ENCODE measurements at places on chromosomes 7 and 10.
A peak's percentile ranks its signal among the peaks of the same experiment; 100 is the strongest.

DNA sequence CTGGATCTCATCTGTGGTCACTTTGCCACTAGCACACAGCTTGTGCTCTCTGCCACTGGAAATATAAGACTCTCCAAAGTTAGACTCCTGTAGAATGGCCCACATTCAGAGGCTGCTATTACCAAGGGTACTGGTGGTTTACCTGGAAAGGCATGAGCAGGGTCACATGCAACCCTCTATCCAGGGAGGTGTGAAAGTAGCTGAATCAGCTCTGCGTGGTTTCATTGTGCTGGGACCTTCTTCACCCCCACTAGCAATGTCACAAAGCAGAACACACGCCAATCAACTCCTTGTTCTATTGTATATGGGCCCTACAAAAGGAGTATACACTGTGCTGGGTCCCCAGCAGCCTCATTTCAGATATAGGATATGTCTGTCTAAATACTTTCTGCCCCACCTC lies 353.6 kb upstream of the AUTS2 start:
- no peak for DNase-seq

GRCh38 chr10:115129752-115130151 lies 36.6 kb downstream of the ATRNL1 start:
- peak; percentile 27 for DNase-seq

DNA sequence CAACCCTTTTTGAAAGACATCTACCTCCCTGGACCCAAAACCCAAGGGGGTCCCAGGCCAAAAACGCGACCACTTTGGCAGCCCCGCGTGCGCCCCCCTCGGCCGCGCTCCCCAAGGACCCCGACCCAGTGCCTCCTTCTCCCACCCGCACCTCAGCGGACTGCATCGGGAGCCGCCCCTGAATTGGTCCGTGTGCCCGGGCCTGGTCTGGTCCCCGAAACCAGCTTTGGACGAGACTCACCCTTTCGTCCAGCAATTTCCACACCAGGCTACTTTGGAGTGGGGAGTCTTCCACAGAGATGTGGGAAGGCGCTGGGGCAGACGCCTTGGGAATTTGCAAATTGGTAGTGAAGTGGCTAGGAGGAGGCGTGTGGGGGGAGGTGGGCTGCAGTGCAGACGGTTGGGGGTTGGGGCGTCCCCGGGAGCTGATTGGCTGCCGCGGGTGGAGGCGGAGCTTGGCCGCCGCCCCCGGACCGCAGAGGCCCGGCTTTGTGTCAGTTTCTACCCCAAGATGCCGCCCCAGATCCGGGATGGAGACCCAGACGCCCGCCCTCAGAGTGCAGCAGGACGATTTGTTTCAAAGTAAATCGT lies 16.9 kb downstream of the TCAF1 start:
- DNase-seq: no peak

- no peak for DNase-seq
These were observed 11.4 kb upstream of the ARHGAP12 start for GRCh38 chr10:31939797-31940708.

DNA sequence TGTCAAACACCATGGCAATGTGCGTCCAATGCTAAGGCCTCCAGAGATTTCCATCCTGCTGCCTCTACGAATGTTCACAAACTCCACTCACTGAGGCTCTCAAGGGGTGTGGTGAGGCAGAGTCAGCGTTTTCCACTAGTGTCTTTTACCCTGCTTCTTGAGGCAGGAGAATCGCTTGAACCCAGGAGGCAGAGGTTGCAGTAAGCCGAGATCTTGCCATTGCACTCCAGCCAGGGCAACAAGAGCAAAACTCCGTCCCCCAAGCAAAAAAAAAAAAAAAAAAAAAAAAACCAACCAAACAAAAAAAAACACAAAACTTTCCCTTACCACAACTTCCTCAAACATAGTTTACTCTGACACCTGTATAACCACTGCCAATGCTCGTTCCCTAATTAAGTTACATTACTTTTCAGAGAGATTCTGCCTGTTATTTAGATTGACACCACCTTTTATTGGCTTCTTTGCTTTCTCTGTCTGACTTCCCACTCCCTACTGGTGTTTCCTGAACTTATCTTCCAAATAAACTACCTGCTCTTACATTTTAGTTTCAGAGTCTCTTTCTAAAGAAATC lies 102.1 kb upstream of the ZNF746 start:
- no peak for DNase-seq

DNA sequence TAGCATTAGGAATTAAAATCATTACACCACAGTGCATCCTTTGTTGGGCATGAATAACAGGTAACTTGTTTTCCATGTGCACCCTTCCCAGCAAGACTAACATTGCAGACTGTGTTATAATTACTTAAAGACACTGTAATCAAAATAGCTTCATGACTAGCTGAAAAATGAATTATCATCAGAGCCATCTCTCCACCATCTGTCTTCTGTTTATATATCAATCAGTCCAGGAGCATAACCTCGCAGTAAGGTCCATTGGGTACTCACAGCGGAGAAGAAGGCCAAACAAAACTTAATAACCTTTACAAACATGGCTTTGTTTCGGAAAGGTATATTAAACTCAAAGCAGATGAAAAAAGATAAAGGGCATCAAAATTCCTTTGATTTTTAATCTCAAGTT lies 90.6 kb downstream of the ODAD2 start:
- DNase-seq: no peak

GRCh38 chr7:3158341-3158760 lies 114.7 kb upstream of the CARD11 start:
- DNase-seq: no peak

DNA sequence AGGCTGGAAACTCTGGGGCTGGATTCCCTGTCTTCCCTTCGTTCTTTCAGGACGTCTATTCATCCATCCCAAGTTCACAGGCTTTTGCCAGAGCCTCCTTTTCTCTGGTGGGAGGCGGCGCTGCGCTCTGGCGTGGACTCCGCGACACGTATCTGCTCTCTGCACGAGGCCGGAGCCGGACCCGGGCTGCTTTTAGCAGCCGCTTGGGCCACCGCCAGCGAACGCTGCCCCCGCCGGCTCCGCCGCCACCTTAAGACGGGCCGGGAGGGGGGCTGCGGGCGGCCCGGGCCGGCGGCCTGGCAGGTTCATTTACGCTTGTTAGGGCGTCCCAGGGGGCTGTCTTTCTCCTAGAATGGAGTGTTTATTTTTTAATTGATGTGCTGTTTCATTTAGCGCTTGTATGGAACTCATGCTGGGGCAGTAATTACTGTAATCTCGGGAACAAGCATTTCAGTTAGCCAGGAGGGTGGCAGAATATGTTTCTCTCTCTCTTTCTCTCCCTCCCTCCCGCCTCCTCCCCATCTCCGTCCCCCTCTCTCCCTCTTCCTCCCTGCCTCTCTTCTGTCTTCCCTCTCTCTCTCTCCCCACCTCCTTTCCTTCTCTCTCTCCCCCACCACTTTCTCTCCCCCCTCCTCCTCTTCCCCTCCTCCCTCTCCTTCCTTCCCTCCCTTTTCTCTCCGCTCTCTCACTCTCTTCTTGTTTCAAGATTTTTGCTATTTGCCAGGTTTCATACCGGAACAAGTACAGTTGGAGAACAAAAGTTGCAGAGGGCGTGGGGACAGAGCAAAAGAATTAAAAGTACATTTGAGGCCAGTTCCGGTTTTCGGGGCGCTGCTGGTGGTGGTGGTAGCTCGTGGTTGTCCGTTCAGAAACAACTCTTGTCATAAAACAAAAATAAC lies 1.3 kb upstream of the FZD8 start:
- peak; percentile 25 for DNase-seq

DNA sequence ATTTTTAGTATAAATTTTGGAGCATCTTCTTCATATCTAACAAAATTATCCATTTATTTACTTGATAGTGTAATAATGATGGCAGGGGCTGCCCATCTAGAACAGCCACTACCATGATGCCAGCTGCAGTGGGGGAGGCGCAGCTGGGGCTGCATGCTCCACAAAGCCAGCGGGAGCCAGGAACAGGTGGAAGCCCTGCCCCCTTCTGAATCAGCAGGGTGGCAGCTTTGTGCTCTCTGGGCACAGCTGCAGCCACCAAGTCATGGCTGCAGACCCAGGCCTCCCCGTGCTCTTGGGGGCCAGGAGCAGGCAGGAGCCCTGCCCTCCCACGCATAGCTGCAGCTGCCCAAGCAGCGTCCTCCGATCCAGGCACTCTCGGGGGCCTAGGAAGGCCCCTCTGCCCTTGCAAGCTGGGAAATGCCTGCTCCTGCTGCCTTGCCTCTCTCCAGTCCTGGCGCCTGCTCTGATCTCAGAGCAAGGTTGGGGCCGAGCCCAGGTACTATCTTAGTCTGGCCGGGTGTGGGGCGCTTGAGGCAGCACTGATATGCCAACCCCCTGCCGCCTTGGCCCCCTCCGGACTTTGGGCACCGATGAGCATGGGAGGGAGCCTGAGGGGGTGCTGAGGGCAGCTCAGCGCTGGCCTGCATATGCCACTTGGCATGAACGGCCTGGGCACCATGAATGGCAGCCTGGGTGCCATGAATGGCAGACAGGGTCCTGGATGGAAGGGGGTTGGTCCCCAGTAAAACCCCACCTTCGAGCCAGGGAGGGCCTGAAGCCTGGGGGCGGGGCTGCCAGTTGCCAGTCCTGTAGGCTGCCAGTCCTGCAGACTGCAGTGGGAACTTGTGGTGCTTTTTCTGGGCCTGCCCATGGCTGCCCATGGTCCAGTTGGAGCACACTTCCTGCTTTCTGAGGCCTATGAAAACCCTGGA lies 1110.8 kb upstream of the POT1 start:
- DNase-seq: no peak

- no peak for DNase-seq
These were observed 118.2 kb downstream of the ADAM12 start for GRCh38 chr10:126270111-126270510.

DNA sequence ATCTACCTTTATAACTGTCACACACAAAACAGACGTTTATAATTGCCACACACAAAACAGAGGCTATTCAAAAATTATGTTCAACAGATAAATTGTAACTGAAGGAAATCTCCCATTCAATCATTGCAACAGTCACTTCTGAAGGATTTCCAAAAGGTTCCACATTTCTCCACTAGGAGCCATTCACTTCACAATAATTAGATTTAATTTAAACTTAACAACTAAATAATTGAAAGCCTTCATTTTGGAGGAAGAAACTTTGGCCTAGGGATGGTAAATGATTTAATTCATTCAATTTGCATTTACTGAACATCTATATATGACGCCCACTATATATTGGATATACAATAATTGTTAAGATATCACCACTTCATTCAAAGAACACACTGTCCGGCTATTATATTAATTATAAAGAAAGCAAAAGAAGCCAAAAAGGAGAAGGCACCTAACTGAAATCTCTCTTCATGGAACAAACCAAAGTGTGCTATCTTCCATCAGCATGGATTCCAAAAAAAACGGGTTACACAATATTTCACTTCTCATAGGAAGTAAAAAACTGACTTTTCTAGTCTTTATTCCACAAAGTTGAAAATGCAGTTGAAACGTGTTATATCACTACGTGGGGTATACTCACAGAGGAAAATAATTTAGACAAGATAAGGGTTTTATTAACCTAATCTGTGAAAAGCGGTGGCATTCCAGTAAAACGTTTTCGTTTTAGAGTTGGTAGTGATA lies 1.7 kb downstream of the ATAD1 start:
- no peak for DNase-seq

DNA sequence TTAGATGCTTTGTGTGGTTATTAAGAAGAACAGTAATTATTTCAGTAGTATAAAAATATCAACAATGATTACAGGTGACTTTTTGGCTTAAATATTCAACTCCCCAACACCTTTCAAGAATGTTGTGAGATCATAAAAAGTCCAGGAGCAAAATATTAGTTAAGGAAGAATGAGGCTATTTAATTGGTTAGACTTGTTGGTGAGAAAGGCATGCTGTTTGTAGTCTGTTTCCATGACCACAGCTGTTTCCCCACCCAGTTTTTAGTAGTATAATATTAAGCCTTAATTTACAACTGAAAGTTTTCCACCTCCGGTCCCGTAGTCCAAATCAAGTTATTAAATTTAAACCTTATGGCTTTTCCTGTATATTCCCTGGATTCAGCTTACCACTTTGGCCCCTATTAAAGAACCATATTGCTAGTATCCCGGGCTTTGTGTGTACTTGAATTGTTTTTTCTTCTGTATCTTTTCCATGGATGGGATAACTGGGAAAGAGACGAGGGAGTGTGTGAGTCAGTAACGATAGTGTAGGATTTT lies 133.3 kb downstream of the CELF2 start:
- no peak for DNase-seq

GRCh38 chr10:126538439-126539135 lies 131.9 kb downstream of the C10orf90 start:
- no peak for DNase-seq

DNA sequence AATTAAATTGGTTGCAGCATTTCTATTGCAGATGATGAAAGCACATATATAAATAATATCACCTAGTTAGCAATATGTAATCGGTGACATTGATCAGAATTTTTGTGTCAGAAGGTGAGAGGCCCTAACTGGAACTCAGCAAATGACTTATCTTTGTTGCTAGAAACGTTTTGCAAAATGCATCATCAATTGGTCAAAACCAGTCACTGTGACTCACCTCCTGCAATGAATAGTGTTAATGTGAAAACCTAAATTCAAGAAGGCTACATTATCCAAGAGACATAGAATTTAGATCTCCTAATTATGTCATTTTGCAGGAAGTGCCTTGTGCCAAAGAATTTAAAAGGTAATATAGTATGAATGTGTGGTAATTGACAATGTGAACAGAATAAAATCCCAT lies 9.8 kb upstream of the PNLIPRP3 start:
- DNase-seq: no peak

DNA sequence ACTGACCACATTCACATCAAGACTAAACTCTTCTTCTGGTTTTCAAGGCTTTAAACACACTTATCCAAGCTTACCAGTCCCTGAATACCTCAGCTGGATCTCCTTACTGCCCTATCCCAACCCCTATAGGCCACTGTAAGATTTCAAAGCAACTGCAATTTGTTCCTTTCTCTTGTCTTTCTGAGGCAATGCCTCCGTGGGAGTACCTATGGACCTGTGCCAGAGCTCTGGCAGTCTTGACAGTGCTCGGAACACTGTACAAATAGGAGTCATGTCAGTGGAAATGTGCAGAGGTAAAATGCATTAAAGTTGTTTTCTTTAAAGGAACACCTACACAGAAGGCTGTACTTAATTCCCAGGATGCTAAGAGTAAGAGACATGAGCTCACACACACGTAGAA lies 124.7 kb downstream of the CNOT4 start:
- no peak for DNase-seq

GRCh38 chr7:130912082-130912861 lies 178.3 kb upstream of the KLF14 start:
- DNase-seq: no peak

DNA sequence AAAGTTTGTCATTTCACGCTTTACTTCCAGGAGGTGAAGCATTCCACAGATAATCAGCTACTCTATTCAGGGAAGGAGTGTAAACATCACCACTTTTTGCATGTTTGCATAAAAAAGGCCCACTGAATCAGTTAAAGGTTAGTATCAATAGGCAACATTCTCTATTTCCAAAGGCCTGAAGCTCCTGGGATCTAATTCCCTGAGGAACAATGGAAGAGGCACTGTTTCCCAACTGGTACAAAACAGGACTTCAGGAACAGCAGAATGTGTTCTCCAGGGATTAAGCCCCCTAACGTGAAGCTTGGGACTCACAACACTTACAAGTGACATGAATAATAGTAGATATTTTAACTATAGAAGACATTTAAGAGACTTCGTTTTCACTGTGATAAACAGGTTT lies 6.1 kb downstream of the LRRN3 start:
- no peak for DNase-seq

Data from CD4-positive, alpha-beta T cell (primary cell).